ENCODE measurements at places on chromosomes 4 and X.

DNA sequence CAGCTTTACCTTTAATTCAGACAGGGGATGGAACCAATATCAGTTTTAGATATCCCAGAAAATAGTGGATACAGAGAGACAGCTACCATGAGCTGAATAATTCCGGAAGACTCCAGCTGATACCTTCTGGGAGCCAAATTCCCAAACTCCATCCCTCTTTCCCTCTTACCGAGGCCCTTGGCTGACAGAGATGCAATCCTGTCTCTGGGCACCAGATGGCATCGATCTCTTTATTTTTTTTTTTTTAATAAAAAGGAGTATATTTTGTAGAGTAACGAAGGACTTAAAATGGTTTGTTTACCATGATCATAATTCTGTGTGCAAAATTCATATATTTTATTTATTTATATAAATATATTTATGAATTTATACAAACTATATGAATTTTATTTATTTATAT, 31.0 kb downstream of the RAB40A start:
- no peak for DNase-seq

DNA sequence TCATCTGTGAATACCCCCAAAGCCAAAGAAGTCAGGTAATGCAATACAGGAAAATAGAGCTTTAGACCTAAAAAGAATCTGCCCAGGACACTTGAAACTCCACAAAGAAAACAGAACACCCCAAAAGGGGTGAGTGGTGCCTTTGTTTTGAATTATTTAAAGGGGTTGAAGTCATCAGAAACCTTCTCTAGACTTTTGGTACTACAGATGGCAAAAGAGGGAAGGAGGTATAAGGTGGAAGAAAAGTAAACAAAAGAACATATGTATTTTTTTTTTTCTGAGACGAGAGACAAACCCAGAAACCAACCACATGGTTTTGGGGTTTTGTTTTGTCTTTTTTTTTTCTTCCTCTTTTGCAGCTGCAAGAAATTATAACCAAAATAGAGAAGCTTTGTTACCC, 1477.8 kb downstream of the C4orf33 start:
- DNase-seq: no peak

- no peak for DNase-seq
Observed at GRCh38 chrX:155715141-155715540, 102.4 kb upstream of the TMLHE start.

GRCh38 chr4:88616275-88617150, 24.2 kb downstream of the HERC3 start:
- no peak for DNase-seq

DNA sequence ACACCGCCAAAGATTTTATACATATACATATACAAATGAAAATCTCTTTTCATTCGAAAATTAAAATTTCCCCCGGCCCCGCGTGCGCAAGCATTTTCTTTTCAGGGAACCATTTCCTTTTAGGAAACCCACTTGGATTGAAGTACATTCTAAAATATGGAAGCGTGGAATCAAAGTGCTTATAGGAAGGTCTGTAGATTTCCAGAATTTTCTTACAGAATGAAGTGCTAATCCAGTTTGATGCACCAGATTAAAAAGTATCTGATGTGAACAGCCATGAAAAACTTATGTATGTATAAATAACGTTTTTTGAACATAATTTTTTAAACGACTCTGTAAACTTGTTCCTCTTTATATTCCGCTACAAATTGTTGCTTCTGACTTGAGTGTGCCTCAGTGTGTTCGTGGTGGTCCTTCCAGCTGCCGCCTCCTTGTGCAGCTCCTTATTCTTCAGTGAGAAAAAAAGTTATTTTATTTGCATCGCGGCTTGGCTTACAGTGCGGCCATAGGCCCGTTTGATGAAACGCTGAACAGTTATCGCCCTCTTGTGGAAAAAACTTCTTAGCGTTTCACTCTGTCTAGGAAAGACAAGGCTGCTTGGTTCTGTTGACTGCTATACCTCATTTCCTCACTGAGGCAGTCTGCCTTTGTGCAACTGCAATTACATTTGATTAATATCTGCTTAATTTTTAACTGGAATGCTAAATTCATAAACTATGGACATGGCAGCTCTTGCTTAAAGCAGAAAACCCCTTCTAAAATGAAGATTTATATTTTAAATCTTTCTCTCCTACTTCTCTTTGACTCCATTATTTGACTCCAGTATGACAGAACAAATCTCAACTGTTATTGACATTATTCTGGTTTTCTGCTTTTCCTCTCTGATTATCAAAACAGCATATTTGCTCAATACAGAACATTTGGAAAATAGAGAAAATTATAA, 4.7 kb upstream of the NKX6-1 start:
- DNase-seq: no peak

- DNase-seq: no peak
Observed at GRCh38 chrX:115940888-115941332, 229.6 kb upstream of the AGTR2 start.

DNA sequence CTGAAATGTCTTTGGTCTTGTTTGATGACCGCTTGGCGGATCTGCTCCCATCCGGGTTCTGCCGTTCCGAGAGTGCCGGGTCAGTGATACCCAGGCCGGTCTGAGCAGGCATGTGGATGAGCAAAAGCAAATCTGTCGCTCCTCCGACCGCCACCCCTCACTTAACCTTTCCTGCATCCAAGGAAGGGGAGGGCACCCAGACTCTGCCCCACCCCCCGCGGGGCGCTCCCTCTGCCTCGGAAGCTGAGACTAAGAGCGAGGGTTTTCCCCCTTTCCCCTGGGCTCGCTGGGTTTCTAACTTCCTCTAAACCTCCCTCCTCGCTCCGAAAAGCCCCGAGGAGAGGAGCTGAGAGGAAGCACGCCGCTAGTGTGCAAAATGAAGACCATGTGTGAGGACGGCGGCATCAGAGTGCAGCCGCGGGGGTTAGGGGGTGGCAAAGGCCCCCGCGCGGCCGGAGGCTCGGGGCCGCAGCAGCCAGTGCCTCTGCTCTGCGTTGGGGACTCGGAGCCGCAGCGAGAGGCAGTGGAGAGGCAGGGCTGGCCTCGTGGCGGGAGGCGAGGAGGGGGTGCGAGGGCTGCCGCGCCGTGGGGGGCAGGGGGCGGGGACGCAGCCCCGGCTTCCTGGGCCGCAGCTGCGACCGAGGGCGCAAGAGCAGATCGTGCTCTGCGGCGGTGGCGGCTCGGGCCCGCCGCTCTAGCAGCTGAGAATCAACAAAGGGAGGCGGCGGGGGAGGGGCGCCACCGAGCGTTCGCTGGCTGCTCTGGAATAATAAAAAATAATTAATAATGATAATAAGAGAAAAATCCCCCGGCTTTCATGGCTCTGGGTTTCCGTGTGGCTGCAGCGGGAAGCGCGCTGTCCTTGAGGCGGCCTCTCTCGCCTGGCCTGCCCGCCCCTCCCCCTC, 55.8 kb upstream of the BCOR start:
- peak; percentile 69 for DNase-seq

Measured in activated CD8-positive, alpha-beta memory T cell treated with anti-CD3 and anti-CD28 coated beads, Interleukin-2, amount 10 ng/mL, durations not matched to agents 7 days and 5 days (primary cell).